CD4-positive, alpha-beta T cell treated with Interleukin-6 at 100 ng/mL for 8 hours (primary cell): ENCODE measurements at places on chromosomes 5 and 9.
A peak's percentile ranks its signal among the peaks of the same experiment; 100 is the strongest.

- DNase-seq, result peak; percentile 75
These were observed 26.6 kb downstream of the GRAMD2B start for GRCh38 chr5:126449751-126450271.

GRCh38 chr5:109479260-109479860 lies 69.6 kb upstream of the PJA2 start:
- no peak for DNase-seq

DNA sequence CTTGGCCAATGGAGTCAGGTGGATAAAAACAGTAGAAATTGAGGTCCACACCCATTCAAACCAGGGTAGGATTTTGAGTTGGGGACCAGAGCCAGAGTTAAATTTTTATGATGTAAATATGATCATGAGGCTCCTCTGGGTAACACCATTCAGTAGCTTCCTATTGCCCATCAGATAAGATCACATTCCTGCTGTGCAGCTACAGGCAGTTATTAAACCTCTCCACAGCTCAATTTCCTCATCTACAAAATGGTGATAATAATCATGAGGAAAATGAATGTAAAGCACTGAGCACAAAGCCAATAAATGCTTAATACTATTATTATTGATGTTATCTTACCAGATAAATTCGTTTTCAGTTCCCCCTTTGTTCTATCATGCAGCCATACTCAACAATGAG lies 432.0 kb downstream of the CAAP1 start:
- DNase-seq, result no peak

DNA sequence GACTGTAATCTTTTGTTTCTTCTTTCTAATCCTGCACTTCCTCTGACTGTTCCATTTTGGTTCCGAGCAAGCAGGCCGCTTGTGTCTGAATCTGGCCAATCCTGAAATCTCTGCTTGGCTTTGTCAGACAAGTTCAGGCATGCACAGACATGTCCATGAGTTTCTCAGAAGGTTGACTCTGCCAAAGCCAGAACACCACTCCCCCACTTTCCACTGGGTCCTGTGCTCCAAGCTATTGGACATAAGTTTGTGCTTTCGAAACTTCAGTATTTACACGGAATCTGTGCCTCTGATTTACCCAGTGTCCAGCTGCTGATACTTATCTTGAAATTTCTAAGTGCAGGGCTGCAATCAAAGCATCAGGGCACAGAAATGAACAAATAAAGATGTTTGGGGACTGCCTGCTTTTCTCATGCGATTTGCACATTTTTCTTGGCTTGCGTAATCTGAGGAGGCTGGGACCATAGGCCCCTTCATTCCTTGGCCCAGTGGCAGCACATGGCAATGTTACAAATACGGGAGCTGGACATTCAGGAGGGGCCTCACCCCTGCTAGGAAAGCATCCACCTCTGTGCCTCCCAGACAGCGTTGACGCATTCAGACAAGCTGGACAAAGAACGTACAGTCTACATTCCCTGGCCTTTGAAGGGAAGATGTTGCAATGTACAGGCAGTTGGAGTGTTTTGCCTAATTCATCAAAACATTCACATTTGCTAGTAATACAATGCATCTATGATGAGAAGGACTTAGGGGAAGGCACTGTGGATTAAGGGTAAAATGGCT lies 209.2 kb upstream of the PAPPA start:
- DNase-seq, result no peak

- no peak for DNase-seq
These were observed 573.7 kb downstream of the GABRG2 start for GRCh38 chr5:162641142-162641813.

- DNase-seq, result no peak
These were observed 56.1 kb downstream of the WWC1 start for GRCh38 chr5:168347368-168348083.

- no peak for DNase-seq
These were observed 137.1 kb upstream of the FSTL4 start for GRCh38 chr5:133749331-133749985.

DNA sequence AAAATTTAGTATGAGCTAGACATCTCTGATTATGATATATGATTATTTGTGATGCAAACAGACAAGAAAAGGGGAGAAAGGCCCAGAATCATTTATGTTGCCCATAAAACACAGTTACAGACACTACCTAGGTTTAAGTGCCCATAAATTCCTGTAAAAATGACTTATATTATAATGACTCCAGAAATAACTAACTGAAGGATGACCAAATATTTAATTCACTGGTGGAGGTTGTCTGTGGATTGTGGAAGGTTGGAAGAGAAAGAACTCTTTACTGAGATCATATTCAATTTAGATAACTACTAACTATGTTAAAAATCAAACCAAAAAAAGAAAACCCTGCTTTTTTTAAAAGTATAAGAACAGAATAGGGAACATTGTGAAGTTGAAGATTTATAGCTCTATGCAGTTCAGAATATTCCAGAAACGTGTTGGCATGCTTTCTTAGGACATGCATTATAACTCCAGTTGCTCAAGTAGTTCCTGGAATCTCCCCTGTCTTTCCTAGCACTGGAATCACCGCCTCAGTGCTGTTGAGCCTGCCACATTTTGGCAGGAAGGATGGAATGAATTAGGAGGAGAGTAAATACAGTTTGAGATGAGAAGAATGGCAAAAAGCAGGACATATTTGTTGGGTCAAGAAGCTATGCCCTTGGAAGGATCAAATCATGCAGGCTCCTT lies 72.0 kb upstream of the PAPPA start:
- no peak for DNase-seq

GRCh38 chr9:117268847-117269446 lies 145.9 kb downstream of the ASTN2 start:
- DNase-seq, result no peak

- no peak for DNase-seq
These were observed 180.8 kb downstream of the HSD17B3 start for GRCh38 chr9:96121136-96121535.

GRCh38 chr5:135651156-135651555 lies 72.4 kb upstream of the CXCL14 start:
- no peak for DNase-seq

DNA sequence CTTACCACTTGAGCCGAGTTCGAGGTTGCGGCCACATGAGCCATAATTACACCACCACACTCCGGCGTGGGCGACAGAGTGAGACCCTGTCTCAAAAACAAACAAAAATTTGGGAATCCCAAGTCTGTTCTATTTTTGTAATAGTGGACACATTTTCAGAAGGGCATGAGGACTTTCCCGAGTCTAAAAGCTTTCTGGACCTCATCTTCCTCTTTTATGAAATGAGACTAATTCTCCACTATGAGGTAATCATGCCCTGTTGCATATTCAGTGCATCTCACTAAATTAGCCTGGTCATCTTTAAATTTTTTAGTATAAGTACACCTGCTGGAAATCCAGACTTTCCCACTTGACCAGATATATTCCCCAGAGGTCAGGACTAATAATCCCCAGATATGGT lies 55.7 kb downstream of the GGTA1 start:
- no peak for DNase-seq

GRCh38 chr5:22319798-22320197 lies 533.3 kb downstream of the CDH12 start:
- no peak for DNase-seq

- DNase-seq, result no peak
These were observed 208.1 kb downstream of the SNX18 start for GRCh38 chr5:54725391-54726280.

DNA sequence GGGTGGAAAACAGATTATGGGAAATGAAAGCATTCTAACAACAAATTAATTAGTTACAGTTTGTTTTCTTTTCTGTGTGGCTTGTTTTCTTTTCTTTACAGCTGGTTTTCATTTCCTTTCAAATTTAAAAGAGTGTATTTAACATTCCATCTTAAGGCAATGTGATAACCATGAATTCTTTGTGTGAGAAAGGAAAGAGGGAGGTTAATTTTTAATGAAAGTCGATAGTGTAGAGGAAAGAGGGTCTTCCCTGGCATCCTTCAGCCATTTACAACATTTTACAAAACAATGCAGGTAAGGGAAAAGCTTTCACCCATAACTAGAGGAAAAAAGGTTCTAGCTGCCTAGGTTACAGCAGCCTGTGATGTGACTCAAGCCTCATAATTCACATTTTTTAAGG lies 43.9 kb upstream of the IL33 start:
- DNase-seq, result no peak

GRCh38 chr5:36530215-36530614 lies 76.2 kb upstream of the SLC1A3 start:
- no peak for DNase-seq
